Stimulated activated CD8-positive, alpha-beta memory T cell treated with anti-CD3 and anti-CD28 coated beads, Interleukin-15, amount 100 ng/mL, for 4 hours (primary cell): ENCODE measurements at places on chromosomes 2 and 18.

DNA sequence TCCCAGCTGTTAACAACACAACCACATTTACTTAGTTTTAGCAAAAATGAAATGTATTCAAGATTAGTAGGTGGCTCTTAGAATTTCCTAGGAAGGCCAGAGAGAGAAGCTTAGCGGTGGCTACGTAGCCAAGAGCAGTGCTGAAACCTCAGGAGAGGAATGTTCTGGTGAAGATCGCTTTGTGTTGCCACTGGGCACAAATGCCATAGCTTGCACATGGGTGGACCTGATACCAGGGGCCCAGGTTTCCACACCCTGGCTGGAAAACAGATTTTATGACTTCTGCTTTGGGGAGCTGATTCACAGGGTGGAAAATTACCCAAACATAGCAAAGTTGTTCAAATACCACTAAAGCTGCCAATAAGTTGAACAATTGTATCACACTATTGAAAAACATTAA lies 43.4 kb downstream of the THUMPD2 start:
- DNase-seq, result no peak

DNA sequence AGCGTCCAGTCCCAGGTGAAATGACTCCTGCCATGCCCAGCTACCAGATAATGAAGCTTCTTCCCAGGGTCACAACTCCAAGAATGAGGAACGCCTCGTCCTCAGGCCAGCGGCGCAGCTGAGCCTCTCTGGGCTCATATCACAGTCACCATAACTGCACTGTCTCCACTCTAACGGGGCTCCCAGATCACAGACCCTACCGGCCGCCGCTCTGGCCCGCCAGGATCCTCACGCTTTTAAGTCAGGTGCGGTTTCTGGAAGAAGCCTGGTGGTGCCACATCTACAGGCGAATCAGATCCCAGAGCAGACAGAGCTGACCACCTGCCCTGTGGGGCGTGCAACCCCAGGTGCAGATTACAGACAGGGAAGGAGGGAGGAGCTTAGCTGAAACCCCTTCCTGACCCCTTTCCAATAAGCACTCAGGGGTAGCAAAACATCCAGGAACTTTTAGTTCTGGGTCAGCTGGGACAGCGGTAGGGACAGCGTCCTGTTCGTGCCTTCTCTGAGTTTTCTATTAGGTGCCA lies 3.7 kb upstream of the ACKR3 start:
- no peak for DNase-seq

- DNase-seq, result no peak
Measured at GRCh38 chr2:36449213-36449612, 93.6 kb downstream of the CRIM1 start.

DNA sequence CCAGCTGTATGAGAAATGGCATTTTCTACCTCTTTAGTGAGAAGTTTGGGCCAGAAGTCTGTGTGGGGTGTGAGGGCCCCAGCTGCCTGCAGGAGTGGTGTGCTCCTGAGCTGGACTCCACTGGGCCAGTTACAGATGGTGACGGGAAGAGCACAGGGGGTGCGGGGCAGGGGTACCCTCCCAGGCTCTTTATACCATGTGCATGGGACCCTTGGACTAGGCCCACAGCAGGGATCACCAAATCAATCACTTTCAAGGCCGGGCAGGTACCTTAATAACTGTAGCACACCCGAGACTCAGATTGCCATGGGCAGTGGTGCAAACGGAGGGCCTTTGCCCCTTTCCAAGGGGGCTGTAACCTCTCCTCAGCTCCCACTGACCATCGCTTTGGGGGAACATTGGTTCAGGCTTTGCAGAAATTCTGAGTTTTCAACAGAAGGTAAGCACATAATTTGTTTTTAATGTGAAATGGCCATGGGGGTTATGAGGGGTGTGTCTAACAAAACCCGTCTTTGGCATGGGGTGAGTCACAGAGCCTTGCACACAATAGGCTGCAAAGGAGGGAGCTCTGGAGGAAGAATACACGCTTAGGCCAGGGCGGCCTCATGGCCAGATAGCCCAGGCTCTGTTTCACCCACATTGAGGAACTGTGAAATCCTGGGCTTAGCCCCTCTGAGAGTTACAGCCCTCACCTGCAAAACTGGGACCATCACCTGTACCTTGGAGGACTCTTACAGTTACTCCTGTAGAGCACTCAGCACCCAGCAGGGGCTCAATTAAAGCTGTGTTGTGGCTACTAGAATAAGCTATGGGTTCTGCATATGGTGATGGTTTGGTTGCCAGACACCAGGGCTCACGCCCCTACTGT lies 141.0 kb upstream of the BCL2L11 start:
- DNase-seq, result no peak

- no peak for DNase-seq
Measured at GRCh38 chr2:105328281-105329196, 996 bp downstream of the TGFBRAP1 start.

DNA sequence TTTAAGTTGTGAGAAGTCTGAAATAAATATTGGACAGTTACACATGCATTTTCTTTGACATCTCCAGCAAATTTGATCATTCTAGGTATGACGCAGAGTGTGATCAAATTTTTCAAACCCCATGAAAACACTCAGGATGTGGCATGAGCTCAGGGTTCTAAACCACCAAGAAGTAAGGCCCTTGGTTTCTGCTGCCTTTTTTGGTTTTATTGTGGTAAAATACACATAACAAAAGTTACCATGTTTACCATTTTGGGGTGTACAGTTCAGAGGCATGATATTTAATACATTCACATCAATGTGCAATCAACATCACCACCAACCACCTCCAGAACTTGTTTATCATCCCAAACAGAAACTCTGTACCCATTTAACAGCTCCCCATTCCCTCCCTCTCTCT lies 64.3 kb upstream of the TTN start:
- no peak for DNase-seq

DNA sequence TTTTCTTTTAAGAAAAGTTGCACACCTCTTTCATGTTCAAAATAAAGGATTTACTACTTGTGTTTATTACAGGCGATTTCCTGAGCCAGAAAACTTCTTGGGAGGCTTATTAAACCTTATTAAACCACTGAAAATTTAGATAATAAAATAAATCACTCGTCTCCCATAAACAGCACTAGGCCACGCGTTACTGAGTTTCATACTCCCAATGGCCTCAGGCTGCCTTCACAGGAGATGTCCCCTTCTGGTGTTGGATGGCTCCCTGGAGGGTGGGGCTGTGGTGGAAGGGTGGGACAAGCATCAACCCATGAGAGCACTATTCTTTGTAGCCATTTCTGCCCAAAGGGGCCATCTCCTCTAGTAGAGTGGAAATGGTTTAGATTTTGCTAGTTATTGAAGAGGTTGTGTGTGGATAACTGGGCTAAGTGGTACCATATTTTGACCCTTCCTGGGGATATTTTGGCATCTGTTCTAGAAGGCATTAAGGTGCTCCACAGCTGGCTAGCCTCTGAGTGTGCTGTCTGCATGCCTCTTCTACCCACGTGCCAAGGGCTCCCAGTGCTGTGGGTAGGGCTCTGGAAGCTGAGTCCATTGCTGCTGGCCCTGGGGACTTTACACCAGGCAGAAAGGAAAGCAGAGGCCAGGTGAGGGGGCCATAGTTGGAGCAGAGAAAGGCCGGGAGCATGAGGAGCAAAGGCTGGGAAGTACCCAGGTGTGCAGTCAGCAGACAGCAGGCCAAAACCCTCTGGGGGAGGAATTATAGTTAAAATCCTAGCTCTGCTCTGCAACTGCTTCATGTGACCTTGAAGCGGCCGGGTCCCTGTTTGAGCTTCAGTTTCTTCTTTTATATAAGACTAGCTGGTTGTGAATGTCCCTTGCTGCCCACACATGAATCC lies 121.7 kb upstream of the SMAD2 start:
- DNase-seq, result no peak

GRCh38 chr2:169767243-169767888 lies 31.3 kb upstream of the SSB start:
- DNase-seq, result peak; percentile 32

GRCh38 chr2:67828066-67828465 lies 234.7 kb downstream of the C1D start:
- no peak for DNase-seq

- DNase-seq, result no peak
Measured at GRCh38 chr2:185181901-185182300, 556.7 kb upstream of the FSIP2 start.

- DNase-seq, result no peak
Measured at GRCh38 chr2:42060718-42061619, 13.1 kb downstream of the PKDCC start.

- DNase-seq, result no peak
Measured at GRCh38 chr18:49585781-49586663, 24.2 kb downstream of the LIPG start.

DNA sequence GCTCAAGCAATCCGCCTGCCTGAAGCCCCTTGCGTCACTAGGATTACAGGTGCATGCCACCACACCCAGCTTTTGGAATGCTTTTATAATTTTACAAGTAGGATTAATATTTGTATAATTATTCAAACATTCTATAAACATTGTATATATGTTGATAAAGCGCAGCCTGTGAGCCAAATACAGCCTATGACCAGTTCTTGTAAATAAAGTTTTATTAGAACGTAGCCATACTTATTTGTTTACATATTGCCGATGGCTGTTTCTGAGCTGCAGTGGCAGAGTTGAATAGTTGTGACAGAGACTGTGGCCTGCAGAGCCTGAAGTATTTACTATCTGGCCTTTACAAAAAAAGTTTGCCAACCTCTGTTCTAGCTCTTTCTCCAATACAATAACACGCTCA lies 232.6 kb downstream of the OTX1 start:
- DNase-seq, result no peak

DNA sequence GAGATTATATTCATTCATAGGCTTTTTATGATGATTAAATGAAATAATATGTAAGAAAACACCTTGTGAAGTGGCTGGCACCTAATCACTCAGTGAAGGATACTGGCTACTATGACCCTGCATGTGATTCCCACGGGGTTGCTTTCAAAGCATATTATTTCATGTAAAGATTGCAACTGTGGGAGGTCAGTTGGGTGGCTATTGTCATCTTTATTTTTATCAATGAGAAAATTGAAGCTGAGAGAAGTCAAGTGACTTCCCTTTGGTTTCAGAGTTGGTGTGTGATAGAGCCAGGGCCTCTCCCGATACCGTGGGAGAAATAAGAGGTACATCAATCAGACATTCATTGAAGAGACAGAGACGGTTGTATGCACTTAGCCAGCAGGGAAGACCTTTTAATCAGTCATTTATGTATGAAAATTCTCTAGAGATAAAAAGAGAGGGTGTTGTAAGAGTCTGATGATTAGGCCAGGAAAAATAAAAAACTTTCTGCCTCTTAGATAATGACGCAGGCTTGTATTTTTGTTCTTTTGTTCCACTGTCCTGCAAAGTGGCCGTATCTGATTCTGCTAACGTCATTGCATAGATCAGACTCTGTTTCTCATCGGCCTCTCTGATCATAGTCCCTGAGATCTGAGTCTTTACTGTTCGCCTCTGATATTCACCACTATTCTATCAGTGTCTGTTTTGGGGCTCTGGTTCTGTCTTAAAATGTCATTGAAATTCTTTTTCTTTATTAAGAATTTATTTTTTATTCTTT lies 50.5 kb downstream of the QPCT start:
- no peak for DNase-seq

GRCh38 chr2:173874894-173875237 lies 90.3 kb downstream of the SP3 start:
- no peak for DNase-seq

DNA sequence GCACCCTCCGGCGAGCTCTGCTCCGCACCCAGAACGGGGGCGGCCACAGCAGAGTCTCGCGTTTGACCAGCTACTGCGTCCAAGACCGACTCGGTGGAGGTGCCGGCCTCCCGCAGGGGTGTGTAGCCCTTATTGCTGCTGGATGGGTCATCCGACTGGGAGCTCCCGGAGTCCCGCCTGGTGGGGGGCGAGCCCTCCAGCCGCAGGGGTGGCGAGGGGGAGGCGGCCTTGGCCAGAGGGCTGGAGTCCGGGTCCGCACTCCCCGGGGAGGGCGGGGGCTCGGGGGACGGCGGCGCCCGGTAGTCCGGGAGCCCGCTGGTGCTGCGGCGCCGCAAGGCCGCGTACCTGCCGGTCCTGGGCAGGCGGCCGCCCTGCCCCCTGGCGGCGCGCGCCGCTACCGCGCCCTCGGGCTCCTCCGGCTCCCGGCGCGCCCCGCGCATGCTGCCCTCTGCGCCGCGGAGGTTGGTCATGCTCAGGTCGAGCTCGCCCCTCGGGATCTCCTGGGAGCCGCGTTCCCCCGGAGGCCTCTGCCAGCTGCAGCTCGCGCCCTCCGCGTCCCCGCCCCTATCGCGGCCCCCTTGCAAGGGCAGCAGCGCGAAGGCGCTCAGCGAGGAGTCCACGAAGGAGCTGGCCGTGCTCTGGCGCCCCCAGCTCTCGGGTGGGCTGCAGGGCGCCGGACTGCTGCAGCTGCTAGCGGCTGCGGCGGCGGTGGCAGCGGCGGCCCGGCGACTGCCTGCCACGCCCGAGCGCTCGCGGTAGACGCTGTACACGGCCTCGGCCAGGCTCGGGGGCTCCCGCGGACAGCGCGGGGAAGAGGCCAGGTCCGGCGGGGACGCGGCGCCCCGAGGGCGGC lies 4.8 kb downstream of the TMEM200C start:
- no peak for DNase-seq

DNA sequence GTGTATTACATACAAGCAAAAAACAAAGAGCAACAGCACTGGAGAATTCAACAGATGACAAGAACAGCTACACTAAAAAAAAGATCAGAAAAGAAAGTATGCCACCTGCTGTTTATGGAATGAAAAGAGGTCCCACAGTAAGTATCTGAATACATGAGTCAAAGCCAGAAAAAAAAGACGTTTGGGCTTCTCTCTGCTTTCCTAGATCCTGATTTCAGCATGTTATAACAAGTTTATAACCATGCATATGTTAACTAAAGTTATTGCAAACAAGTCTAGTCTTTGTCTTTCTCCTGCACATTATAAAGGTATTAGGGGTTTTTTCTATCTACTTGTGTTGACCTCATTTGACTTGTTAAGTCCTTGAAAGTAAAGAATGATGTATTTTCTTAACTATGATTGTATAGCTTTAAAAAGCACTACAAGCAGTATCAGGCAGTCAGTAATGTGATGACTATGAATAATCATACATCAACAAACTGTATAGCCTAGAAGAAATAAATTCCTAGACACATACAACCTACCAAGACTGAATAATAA lies 108.5 kb upstream of the COL5A2 start:
- no peak for DNase-seq

GRCh38 chr2:46268196-46268595 lies 29.0 kb upstream of the EPAS1 start:
- DNase-seq, result no peak

- DNase-seq, result no peak
Measured at GRCh38 chr2:54341656-54342055, 85.6 kb upstream of the TSPYL6 start.

- no peak for DNase-seq
Measured at GRCh38 chr2:180122874-180123273, 115.8 kb upstream of the CWC22 start.

GRCh38 chr2:24885221-24886125 lies 34.6 kb downstream of the ADCY3 start:
- DNase-seq, result no peak

DNA sequence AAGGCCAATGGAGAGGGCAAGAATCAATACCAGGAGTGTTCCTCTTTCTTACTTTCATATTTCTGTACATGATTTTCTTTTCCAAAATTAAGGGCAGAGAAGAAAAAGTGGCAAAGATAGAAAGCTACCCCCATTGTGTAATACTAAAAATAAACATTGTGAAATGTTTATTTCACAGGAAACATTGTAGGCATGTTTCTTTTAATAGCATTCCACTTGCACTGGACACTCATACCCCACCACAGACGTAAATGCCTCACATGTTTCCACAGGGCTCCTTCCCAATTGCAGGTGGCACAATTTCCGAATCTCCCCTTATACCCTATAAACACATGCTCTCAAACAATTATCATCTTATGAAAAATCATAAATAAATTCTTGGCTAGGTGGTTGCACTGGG lies 645.1 kb upstream of the SETBP1 start:
- no peak for DNase-seq
